DMS79 (cell line): ENCODE measurements at places on chromosomes 1 and 21.

DNA sequence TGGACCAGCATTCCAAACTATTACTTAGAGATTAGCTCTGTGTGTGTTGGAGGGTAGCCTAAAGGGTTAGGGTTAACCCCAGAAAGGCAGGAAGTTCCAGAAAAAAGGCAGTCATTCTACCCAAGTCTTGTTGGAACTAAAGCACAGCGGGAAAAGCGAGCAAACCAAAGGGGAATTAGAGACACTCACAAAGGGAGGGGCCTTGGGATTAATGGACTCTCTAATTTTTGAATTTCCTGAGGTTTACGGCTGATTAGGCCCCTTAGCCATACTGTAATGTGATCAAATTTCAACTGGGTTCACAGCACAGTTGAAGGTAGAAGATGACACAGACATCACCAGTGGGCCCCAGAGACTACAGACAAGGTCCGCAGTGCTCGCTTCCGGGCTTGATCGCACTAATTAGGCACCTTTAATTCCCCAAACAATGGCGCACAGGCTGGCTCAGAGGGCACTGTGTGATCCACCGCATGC is 28.3 kb downstream of the CAPZB start:
- DNase-seq: no peak

DNA sequence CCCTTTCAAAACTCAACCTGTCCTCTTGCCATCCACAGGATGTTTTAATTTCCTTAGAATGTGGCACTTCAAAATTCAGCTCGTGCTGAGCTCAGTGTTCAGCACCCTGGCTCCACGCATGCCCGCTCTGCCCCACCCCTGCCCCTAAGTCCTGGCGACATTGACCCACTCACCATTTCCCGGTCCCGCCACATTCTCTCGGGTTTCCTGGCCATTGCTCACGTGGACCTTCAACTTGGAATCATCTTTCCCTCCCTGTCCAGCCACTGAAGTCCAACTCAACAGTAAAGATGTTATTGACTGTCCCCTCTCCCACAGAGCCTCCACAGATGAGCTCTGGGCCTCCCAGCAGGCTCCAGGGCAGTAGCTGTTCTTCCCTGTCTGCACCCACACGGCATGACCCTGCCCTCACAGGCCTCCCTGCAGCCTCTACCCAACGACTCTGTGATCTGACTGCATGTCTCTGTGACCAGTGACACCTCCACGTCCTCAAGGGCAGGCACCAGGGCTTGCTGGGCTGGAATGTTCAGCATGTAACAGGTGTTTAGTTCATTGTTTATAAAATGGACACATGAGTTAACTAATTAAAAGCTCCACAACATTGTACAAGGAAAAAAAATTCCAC is 53.8 kb downstream of the ITPKB start:
- DNase-seq: no peak

DNA sequence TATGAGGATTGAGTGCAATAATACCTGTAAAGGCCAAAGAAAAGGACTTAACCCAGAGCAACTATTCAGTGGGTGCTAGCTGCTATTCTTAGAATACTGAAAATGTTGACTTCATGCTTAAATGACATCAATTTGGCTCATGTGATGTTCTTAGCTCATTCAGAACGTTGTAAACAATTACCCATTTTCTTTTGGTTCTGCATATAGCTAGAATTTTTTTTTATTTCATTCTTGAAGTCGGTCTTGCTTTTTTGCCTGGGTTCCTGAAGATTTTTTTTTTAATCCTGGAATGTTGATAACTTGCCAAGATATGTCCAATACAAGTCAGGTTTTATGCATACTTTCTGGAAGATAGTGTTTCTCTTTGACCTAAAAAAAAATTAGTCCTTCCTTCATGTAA is 772.0 kb downstream of the LTN1 start:
- no peak for DNase-seq

GRCh38 chr1:1191734-1192133 is 14.7 kb downstream of the TNFRSF18 start:
- no peak for DNase-seq

DNA sequence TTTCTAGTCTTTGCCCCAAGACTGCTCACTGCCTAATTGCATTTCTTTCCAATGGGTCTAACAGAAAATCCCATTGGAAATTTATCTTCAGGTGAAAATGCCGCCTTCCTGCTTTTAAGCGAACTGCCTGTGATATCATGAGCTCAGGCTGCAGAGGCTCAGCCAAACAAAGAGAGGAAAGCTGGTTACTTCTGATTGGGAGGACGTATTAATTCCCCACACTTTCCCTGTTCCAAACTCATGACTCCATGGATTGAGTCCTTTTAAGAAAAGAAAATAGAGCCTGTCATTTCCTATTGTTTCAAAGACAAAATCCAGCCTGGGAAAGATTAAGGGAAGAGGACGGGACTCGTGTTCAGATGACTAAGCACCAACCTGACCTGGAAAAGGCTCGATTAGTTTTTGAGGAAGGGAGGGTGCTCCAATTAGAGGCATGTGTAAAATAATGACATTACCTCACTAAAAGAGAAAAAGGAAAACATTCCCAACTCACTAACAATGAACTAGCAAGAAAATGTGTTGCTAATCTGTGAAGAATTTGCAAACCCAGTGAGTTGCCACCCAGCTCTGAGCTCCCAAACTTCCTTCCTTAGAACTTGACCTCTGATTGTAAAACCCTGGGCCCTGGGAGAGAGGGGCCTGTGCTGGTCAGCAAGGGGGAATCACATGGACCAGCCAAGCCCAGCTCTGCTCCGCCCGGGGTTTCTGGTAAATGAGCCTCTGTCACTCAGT is 61.2 kb downstream of the TCP10L start:
- DNase-seq: no peak

- DNase-seq: no peak
Measured at GRCh38 chr1:160414881-160415280, 14.5 kb downstream of the VANGL2 start.

DNA sequence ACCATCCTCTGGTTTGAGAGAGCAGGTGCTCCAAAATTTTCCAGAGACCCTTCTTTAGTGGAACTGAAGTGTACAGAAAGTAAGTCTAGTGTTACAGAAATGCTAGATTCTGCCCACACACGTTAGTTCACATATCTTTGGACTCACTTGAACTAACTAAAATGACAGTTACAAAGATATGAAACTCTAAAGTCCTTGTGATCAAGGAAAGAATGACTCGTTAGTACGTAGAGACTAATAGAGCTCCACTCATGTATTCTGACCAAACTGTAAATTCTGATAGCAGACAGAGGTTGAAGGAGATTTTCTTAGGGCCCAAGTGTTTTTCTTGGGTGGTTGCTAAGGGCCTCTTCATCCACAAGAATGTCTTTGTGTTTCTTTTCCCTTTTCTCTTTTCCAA is 491.5 kb upstream of the B3GALT2 start:
- DNase-seq: no peak

DNA sequence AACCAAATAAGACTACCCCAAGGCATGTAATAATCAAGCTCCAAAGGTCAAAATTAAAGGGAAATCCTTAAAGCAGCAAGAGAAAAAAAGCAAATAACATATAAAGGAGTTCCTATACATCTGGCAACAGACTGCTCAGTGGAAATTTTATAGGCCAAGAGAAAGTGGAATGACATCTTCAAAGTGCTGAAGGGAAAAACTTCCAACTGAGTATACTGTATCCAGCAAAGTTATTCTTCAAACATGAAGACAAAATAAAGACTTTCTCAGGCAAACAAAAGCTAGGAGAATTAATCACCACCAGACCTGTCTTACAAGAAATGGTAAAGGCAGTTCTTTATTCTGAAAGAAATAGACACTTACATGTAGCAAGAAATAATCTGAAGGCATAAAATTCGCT is 45.0 kb upstream of the SLC44A5 start:
- DNase-seq: no peak

GRCh38 chr1:46526691-46527291 is 24.7 kb downstream of the KNCN start:
- DNase-seq: no peak

- no peak for DNase-seq
Measured at GRCh38 chr1:233361876-233362275, 34.4 kb downstream of the MAP3K21 start.

DNA sequence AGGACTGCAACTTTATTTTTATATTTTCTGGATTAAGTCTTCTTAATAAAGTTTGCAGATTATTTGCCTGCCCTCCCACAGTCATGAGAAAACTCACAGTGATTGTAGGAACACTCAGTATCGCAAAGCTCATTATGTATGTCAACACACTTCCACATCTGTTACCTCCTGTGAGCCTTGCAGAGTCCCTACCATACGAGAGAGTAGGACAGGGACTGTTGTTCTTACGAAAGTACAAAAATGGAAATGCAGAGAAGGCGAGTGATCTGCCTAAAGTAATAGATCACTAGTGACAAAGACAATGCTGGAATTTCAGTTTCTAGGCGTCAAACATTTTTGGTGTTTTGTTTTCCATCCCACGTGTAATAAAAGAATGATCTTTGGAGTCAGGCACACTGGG is 131.7 kb downstream of the SYT2 start:
- no peak for DNase-seq

- no peak for DNase-seq
Measured at GRCh38 chr1:87176514-87176913, 152.2 kb upstream of the LMO4 start.

DNA sequence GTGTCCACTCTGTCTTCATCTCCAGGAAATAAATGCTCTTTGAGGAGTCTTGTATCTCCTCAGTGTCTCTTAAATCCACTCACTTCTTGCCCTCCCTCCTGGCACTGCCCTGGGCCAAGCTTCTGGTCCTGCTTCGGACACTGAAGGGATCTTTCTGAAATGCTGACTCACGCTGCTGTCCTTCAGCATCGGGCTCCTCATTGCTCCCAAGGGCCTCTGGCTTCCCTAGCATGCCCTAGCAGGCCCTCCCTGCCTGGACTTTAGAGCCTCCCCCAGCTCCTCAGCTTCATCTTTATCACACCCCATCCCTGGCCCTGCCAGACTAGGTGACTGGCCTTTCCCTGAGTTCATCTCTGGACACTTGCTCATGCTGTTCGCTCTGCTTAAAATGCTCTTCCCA is 96.6 kb downstream of the FOXD2 start:
- DNase-seq: no peak

DNA sequence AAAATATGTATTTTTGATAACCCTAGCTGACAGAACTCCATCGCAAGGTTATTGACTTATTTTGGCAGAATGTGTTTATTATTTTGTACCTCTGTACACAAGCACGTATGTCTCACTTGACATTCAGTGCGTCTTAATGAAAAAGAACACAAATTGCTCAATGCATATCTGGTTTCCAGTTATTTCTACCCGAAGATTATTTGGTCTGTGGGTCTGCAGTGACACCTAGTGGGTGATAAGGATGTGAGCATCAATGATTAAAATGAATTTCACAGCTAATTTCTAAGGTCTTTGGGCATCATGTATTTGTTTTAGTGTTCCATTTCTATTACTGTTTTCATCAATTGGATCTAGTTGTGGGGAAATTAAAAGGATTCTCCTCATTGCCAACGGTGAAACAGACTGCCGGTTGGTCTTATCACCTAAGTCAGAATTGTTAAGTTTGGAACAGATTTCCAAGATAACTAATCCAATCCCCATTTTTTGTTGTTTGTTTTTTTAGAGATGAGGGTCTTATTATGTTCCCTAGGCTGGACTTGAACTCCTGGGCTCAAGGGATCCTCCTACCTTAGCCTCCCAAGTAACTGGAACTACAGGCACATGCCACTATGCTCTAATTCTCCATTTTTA is 13.9 kb downstream of the DDX20 start:
- no peak for DNase-seq

GRCh38 chr1:155304558-155305063 is 3.4 kb upstream of the PKLR start:
- no peak for DNase-seq
